ENCODE measurements at places on chromosomes 7 and 10. TPM values are rescaled to one million over a fixed set of nuclear protein-coding genes. Genes with fewer than 3 reads are reported as not detected.

Gene CFAP43
- 0.25 TPM for total RNA-seq

Gene ETV1
- 4.2 TPM for total RNA-seq

Gene UTF1
- not detected for total RNA-seq

Gene CFAP69
- 2.7 TPM for total RNA-seq

GRCh38 chr7:155831807-155832524 is 19.7 kb upstream of the SHH start:
- DNase-seq = no peak

GRCh38 chr7:155000795-155001194 is 2.1 kb downstream of the PAXIP1 start:
- DNase-seq = no peak
